ENCODE measurements at places on chromosomes 2 and 18.
A peak's percentile ranks its signal among the peaks of the same experiment; 100 is the strongest.

- peak; percentile 74 for DNase-seq
Observed at GRCh38 chr2:64212346-64212745, 68.1 kb upstream of the PELI1 start.

DNA sequence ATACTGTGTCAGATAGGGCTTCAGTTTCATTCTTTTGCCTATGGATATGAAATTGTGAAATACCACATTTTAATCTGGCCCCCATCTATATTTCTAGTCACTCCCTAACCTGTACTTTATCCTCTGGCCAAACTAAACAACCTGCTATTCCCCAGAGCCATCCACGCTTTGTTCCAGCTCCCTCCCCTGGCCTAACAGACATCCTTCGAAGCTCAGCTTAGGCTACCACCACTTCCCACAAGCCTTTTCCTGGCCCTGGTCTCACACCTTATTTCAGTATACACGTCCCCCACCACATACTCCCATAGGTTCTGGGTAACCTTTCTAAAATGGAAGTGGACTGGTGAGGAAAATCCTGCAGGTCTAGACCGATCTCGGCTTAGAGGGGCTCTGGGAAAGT lies 55.4 kb downstream of the MAP4K3 start:
- DNase-seq, result no peak

DNA sequence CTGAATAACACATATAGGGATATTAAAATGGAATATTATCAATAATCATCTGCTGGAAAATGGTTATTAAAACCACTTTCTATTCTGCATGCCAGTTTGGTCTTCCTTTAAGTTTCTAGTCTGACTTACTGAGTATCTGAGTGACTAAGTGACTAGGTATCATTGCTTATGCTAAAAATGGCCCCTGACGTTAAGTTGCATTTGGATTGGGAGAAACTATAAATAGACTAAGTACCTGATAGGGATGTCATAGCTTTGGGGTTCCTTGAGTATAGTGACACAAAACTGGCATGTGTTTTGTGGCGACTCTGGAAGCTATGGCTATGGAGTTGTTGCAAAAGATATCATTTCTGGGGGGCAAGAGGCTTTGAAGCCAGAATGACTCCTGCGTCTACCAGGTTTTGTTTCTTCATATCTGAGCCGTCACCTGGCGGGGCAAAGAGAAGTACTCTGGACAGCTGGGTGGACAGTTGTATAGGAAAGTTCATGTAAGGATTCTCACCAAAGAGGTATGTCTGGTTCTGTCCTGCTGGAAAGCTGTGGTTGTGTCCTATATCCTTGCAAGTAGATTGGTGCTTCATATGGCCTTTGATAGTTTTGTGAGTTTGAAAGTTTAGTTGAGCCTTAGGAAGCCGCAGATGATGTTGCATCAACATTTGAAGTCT lies 17.9 kb downstream of the ITGAV start:
- DNase-seq, result no peak

GRCh38 chr18:23922939-23923338 lies 91.6 kb upstream of the TTC39C start:
- no peak for DNase-seq

GRCh38 chr2:48617618-48618017 lies at the start of gene GTF2A1L:
TSS of gene GTF2A1L (plus strand) at chr2:48617856. CDS start at chr2:48617875, 19 bp downstream.
- no peak for DNase-seq
